ENCODE measurements at places on chromosomes 4 and X.

DNA sequence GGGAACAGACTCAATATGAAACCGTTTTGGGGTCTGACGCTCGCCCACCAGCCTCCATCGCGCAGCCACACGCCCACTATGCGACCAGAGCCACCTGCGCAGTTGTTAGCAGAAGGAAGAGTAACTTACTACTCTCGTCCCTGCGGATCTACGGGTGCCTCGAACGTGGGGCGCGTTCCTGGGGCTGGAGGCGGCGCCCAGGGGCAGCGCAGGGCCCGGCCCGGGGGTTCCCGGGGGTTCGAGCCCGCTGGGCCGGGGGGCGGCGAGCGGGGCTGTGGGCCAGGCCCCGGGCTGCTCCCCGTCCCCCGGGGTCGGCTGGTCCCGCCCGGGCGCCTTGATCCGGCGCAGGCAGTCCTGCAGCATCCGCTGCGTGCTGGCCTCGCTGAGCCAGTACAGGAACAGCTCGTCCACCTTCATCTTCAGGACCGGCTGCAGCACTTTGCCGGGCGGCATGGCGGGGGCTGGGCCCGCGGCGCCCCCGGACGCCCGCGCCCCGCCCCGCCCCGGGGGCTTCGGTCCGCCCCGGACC, 404 bp downstream of the PPP2R3B start:
- no peak for DNase-seq

DNA sequence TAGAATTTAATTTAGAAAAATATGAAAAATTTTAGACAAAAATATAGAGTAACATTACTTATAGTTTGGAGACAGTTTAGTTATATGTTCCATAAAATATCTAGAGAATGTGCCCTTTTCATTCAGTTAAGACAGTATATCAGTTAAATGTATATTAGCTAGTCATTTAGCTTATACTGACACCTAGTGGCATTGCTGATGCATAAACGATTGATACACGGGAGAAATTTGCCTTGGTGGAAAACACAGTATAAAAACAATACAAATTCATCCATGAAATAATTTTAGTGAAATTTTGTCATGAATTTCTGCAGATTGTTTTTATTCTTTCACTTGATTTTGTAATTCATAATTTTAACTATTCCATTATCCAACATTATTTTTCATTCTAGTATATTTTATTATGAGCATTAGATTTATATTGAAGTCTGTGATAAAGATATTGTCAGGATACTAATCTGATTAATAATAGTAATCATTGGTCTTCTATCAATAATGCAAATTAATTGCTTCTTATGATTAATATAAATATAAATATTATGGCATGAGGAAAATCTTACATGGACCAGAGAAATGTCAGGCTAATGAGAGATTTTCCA, 219.0 kb downstream of the TLL1 start:
- DNase-seq: no peak

DNA sequence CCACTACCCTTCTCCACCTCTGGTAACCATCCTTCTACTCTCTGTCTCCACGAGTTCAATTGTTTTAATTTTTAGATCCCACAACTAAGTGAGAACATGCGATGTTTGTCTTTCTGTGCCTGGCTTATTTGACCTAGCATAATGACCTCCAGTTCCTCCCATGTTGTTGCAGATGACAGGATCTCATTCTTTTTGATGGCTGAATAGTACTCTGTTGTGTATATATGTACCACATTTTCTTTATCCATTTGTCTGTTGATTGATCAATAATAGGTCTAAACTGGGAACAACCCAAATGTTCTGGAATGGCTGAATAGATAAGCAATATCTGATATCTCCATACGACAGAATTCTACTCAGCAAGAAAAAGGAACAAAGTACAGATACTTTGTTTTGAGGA, 67.2 kb downstream of the DIPK2B start:
- no peak for DNase-seq

- no peak for DNase-seq
These were observed 49.1 kb upstream of the FBXW7 start for GRCh38 chr4:152585023-152585441.

- DNase-seq: no peak
These were observed 91.8 kb downstream of the GABRG1 start for GRCh38 chr4:46032056-46032455.

GRCh38 chrX:132622130-132622529, 133.3 kb upstream of the MBNL3 start:
- DNase-seq: no peak

DNA sequence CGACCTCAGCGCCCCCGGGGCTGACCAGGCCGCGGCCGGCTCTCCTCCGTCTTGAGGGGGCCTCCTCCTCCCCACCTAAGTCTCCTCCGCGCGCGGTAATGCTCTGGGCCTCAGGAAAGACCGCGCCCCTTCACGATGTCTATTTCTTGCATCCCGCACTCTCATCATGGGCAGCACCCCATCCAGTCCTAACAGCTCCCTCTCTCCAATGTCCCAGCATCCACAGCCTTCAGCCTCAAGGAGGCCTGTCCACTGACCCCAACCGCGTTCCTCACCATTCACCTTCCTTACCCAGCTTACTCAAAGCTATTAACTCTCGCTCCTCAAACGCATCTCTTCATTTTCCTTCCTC, 77.5 kb downstream of the MAGED4 start:
- no peak for DNase-seq

- DNase-seq: peak; percentile 19
These were observed 136.4 kb downstream of the MAPK10 start for GRCh38 chr4:86223472-86223871.

DNA sequence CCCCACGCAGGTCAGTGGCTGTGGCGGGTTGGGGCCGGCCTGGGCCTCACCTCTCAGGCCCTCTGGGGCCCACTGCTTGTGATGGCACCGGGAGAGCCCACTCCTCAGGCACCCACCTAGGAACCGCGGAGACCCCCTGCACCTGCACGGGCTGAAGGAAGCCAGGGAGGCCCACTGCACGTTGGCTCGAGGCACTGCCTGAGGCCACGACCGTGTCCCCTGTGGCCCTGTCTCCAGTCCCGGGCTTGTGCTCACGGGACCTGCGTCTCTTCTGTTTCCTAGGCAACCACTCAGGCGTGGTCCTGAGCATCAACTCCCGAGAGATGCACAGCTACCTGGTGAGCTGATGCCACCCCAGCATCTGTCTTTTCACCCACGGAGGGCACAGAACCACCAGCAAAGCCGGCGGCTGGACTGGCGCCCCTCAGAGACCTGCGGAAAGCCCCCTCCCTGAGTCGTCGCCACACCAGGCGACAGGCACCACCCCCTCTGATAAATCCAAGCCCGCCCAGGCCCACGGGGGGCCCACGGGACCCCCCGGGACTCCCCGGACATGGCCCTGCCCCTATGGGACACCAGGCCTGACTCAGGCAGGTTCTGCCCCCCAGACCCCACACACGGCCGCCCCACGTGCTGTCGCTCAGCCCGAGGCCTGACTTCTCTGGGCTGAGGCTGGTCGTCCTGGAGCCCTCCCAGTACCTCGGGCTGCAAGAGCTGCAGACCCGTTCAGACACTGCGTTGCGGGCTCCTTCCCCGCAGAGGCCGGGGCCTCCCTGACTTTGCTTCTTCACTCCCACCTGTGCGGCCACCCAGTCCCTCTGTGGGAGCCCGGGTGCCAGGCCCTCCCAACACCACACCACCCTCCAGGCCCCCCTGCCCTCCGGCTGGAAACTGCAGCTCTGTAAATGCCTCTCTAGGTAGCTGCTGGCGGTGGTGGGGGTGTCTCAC, 199.5 kb downstream of the AFAP1 start:
- no peak for DNase-seq

- no peak for DNase-seq
These were observed 87.5 kb downstream of the PALLD start for GRCh38 chr4:168584321-168584771.

DNA sequence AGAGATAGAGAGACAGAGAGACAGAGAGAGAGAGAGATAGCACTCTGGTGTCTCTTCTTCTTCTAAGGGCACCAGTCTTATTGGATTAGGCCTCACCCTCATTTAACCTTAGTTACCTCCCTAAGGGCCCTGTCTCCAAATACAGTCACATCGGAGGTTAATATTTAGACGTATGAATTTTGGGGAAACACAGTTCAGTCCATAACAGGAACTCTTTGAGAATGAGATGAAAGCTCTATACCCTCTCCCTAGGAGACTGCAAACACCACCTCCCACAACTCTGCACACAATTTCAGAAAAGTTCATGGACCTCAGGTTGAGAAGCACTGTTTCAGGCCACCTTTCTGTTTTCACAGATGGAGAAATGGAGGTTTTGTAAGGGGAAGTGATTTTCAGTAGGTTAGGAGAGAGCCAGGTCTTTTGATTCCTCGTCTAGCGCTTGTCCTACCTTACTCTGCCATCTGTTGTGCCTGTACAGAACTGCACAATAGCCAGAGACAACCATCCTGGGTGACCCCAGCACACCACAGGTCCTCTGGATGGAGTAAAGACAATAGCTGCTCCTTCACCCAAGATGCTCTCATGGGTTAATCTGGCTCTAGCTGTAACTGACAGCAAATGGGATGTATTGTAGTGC, 16.9 kb upstream of the LOC101059915 start:
- DNase-seq: no peak

- DNase-seq: no peak
These were observed 319.4 kb downstream of the SLC7A11 start for GRCh38 chr4:137922721-137923120.

DNA sequence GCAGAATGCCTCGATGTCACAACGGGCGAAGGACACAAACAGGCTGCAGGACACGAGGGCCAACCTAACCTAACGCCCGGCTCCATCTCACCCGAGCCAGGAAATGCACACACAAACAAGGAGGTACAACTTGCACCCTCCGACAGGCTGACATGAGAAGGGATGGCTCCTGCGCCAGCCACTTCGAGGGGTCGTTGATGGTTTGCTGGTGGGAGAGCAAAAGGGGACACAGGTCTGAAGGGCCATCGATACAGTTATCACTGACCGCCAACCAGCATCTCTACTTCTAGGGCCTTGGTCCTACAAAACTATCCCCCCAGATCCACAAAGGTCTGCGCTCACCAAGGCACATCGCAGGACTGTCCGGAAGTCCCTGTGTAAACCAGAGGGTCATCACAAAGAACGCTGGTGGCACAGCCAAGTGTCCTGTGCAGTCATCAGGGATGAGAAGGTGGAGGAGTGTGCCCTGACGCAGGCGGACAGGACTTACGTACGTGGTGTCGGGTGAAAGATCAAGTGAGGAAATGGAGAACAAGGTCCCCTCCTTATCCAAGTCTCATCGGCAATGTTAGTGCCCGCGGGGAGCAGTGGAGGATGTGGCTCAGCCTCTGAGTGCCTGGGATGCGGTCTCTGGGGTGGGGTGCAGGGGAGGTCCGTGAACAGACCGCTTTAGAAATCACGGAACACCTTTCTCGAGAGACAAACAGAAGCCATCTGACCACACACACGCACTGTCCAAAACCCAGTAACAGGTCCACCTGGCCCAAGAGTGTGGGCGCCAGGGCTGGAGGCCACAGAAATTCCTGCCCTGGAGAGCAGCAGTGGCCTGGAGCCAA, 7.0 kb downstream of the MXD4 start:
- DNase-seq: no peak

GRCh38 chr4:75126058-75126457, 193.1 kb downstream of the PARM1 start:
- no peak for DNase-seq
